IPS-NIHi11 (cell line): ENCODE measurements at places on chromosomes 3 and 15.
A peak's percentile ranks its signal among the peaks of the same experiment; 100 is the strongest.

- DNase-seq, result no peak
Measured at GRCh38 chr3:25587094-25587493, 77.6 kb downstream of the TOP2B start.

GRCh38 chr3:42503957-42504333 lies 1.5 kb downstream of the VIPR1 start:
- DNase-seq, result no peak

DNA sequence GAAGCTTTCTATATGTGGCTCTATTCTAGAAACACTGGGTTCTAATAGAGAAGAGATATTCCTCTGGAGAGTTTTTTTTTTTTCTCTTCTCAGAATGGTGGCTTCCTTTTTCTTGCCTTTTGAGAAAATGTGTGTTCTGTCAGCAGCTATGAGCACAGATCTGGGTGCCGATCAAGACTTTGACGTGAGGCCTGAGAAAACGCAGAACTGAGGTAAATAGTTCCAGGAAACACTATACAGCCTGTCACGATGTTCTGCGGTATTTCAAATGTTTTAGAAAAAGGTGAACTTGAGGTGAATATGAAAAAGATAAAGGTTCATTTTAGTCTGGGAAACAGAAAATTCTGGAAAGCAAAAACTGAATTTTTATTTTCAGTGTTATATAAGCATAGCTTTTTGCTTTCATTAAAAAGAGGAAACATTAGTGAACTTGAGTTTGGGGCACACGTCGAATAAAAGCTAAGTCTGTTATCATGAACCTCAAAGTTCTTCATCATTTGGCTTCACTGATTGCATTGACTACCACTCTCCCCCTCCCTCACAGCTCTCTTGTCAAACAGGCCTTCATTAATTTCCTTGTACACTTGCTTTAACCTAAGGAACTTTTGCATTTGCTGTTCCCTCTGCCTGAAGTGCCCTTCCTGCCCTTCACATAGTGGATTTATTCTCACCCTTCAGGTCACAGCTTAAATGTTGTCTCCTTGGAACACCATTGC lies 265.1 kb downstream of the NFKBIZ start:
- no peak for DNase-seq

DNA sequence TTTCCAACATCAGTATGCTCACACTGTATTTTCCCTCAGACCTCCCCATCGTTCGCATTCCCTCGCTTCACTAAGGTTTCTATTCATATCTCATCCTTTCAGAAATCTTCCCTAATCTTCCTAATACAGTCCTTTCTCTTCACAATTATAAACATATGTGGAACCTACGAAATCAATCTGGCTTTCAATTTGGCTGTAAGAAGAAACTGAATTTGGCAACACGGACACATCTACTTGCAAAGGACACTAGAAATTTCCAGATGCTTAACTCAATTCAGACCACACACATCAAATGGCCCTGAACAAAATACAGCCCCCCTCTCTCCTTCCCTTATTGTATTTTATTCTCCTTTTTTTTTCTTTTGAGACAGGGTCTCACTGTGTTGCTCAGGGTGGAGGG lies 39.1 kb upstream of the TM4SF19 start:
- DNase-seq, result no peak

DNA sequence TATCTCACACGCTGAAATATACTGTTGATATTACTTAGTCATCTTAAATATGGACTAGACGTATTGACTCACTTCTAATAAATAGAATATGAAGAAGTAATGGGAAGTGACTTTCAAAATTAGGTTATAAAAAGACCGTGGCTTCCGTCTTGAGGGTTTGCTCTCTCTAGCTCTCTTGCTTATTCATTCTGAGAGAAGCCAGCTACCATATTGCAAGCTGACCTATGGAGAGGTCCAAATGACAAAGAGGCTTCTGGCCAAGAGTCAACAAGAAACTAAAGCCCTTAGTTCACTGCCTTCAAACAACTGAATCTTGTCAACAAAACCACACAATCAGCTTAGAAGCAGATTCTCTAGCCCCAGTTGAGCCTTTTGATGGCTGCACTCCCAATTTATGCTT lies 46.1 kb downstream of the SLC9C1 start:
- DNase-seq, result no peak

- no peak for DNase-seq
Measured at GRCh38 chr3:119315600-119316312, 21.6 kb downstream of the ARHGAP31 start.

DNA sequence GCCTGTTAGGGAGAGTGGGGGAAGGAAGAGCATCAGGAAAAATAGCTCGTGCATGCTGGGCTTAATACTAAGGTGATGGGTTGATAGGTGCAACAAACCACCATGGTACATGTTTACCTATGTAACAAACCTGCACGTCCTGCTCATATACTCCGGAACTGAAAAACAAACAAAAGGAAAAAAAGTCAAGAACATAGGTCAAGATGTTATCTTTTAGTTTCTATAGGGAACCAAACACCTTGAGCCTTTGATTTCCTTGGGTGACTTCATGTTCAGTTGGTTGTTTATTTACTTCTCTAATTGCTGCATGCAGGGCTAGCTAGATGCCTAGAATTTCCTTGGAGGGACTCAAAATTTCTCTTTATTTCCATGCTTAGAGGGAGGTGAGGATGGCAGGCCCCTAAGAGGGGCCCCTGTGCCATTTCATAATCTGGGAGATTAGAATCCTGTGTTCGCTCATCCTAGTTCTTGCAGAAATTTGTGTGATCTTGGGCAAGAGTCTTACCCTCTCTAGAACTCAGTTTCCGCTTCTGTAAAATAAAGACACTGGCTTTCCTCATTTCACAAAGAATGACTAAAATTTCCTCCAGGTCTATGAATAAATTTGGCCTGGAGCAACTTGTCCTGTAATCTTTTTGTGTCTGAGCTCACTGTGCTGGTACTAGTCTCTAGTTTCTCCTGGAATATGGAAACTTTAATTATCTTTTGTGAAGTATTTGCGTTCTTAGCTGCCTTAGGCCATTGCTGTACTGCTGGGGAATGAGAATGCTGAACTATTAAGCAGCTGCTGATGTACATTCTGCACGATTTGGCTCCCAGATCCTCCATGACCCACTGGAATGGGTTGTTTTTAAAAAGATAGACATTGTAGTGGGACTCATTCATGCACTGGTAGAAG lies 457.5 kb downstream of the EDEM1 start:
- no peak for DNase-seq

DNA sequence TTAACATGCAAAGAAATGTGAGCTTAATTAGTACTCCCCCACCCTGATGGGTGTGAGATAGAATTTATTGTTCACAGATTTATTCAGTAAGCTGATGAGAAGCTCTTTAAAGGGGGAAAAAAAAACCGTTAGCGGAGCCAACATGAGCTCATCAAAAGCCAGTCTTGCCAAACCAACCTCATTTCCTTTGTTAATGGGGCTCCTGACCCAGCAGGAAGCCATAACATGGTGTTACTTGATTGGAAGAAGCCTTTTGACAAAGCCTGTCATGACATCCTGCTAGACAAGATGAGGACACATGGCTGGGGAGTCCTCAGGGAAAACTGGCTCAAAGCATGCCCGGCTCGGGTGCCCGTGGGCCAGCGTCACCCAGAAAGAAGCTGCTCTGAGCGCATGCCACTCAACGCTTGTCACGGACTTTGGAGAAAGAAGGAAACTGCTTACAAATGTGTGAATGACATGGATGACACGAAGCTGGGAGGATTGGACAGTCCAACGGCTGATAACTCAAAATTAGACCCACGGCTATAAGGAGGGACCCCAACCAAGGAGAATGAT lies 64.6 kb downstream of the SLCO2A1 start:
- DNase-seq, result no peak

DNA sequence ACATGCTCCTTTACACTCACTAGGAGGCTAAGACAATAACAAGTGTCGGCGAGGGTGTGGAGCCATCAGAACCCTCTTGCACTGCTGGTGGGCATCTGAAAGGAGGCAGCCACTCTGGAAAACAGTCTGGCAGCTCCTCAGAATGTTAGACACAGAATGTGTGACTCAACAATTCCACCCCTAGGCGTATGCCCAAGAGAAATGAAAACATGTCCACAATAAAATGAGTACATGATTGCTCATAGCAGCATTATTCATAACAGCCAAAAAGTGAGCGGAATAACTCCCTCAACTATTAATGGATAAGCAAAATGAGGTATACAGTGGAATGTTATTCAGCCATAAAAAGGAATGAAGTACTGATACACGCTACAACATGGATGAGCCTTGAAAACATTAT lies 57.8 kb downstream of the WNT7A start:
- no peak for DNase-seq

- no peak for DNase-seq
Measured at GRCh38 chr3:172839679-172840078, 89.2 kb downstream of the ECT2 start.

DNA sequence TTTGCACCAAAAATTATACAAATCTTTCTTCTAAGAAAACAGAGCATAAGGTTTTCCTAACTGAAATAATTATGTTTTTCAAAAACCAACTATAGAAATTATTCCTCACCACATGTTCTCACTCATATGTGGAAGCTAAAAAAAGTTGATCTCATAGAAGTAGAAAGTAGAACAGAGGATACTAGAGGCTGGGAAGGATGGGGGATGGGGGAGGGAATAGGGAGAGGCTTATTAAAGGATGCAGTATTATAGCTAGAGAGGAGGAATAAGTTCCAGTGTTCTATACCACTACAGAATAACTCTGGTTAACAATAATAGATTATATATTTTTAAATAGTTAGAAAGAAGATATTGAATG lies 12.7 kb upstream of the TMEM212 start:
- no peak for DNase-seq

GRCh38 chr3:56806407-56806806 lies 4.7 kb upstream of the ARHGEF3 start:
- no peak for DNase-seq

DNA sequence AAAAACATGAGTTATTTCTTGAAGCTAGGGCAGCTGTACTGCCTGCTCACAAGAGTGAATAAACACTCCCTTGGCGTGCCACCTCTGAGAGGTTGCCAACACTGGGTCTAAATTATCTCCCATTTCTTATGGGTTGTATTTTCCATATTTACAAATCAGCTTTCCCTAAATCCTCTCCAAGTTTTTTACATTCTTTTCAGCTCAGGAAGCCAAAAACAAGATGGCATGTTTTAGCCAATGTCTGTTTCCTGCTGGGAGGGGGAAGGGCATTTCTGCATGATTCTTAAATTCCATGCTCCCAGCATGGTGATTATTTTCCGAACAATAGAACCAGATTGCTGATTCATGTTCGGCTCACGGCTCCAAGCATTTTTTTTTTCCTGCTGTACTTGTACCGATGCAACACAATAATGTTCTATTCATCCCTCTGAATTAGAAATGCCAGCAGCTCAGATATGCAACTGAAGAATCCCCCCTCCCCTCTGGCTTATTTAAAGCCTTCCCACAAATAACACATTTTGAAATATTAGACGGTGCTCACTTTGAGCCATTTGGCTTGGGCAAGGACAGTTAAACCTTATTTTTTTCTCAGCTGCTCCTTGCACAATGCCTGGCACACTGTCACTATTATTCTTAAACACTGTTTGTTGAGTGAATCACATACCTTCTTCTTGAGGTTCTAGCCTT lies 252.5 kb downstream of the THRB start:
- DNase-seq, result peak; percentile 36

DNA sequence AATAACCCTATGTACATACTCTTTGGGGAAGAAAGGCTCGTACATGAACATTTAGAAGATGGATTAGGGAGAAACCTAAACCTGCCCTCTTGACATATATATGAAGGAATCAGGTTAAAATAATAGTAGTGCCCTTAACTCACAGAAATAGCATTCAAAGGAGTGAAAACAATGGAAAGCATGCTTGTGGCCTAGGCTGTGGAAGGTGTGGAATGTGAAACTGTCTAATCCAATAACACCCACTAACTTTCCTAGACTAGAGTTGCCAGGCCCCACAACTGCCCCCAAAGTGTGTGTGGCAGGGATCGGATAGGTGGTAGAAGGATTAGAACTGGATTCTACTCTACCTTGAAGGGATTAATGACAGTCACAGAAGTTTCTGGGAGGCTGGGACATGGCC lies 317.4 kb upstream of the LRRFIP2 start:
- DNase-seq, result no peak

- no peak for DNase-seq
Measured at GRCh38 chr15:42331235-42331634, 28.1 kb upstream of the CAPN3 start.

- peak; percentile 29 for DNase-seq
Measured at GRCh38 chr3:97658668-97659285, 105.8 kb upstream of the ARL6 start.

DNA sequence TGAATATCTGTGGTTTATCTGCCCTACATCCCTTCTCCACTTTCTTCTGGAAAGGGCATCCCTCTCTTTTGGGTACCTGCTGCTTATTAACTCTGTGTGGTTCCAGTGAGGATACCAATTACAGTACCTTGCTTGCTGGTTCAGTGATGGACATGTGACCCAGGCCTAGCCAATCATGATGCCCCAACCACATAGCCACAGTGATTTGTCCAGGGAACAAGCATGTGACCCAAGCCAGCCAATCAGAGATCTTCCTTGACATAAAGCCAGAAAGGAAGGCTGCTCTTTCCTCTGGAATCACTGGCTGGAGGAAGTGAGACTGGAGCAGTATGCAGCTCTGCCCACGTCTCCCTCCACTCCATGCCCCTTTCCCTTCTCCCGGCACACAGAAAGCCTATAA lies 10.9 kb upstream of the TMEM158 start:
- DNase-seq, result no peak

- DNase-seq, result no peak
Measured at GRCh38 chr3:140559546-140559945, 118.3 kb upstream of the TRIM42 start.

DNA sequence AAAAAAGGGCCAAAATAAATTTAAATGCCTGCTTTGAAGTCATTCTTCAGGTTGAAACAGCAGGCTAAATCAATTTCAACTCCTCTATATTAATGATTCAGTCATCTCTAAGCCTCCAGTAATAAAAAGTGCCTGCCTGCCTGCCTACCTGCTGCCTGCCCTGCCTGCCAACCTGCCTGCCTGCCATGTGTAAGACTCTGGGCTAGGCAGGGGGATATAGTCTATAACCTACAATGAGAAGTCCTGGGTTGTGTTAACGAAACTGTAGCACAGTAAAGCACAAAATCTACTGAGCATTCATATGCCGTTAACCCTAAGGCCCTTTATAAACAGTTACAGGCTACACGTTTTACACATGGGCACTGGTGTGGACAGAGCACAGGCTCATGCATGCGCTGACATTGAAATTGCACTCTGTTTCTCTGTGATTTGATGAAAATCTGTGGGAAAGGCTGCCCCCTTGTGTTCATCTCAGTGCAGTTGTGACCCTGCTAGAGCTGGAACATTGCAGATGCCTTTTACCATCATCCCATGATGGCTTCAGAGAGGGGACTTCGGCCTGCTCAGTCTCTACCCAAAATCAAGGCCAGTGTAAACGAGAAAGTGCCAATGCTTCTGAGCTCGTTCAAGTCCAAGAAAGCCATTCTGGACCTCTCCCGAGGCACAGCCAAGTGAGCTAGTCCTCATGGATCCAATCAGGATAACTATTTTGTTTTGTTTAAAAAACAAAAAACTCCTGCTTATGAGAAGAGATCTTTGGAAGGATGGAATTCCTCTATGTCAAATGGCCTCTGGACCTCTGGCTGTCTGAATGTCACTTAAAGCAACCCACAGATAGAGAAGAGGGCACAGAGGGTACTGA lies 64.6 kb downstream of the EFL1 start:
- peak; percentile 83 for DNase-seq

- DNase-seq, result no peak
Measured at GRCh38 chr3:177928172-177928873, 607.9 kb upstream of the KCNMB2 start.
